ENCODE measurements at places on chromosomes 3 and 15.
A peak's percentile ranks its signal among the peaks of the same experiment; 100 is the strongest.

GRCh38 chr3:28617821-28618220 is 269.2 kb upstream of the AZI2 start:
- no peak for DNase-seq

GRCh38 chr15:62344806-62345539 is 179.9 kb upstream of the C2CD4B start:
- peak; percentile 24 for DNase-seq

- DNase-seq: no peak
Measured at GRCh38 chr15:56886363-56886931, 32.0 kb upstream of the TCF12 start.

DNA sequence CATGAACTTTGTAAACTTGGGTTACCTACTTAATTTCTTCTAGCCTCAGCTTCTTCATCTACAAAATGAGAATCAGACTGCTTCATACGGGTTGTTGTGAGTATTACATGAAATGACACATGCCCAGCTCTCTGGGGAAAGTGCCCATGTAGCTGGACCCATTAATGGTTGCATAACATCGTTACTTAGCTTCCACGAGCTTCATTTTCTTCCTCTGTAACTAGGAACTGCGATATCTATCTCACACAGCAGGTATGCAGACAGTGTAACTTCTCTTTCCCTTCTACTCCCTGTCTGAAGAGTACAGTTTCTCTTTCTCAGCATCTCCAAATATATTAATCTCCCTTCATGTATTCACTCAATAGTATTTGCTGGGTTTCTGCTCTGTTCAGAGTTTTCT is 37.9 kb upstream of the DLG1 start:
- DNase-seq: no peak

- DNase-seq: peak; percentile 60
Measured at GRCh38 chr3:196688349-196688748, 23.7 kb downstream of the CEP19 start.

- no peak for DNase-seq
Measured at GRCh38 chr15:50377867-50378751, 23.1 kb upstream of the GABPB1 start.

DNA sequence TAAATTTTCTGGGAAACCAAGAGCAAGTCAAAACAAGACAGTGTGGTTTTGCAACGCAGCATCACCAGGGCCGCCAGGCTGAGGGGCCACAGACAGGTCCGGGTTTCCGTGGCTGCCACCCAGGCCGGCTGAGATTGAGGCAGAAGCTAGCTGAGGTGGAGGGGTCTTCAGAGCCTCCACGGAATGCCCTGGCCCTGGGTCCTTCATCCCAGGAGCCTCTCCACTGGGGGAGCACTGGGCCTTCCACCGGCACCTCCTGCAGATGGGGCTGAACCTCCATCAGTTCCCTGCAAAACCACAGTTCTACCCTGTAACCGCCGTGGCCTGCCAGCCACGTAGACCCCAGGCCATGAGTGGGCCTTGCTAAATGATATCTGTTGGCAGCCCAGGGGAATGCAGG is 152.7 kb downstream of the CHSY1 start:
- DNase-seq: no peak

DNA sequence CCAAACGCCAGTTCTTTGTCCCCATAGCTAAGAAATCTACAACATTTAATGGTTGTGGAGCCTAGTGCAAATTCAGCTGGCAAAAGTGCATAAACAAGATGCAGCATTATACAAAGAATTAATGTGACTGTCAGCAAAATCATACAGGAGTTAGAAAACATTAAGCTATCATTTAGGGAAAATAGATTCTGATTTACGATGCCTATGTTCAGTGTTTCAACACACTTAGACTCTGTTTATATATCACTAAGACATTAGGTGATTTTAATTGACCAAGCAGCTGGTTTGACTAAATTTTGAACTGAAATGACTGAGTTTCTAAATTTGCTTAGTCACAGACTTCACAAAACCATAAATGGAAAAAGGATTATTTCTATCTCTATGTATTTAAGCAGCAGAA is 1076.8 kb downstream of the TBL1XR1 start:
- no peak for DNase-seq

- DNase-seq: no peak
Measured at GRCh38 chr3:168249205-168249549, 153.5 kb upstream of the GOLIM4 start.

DNA sequence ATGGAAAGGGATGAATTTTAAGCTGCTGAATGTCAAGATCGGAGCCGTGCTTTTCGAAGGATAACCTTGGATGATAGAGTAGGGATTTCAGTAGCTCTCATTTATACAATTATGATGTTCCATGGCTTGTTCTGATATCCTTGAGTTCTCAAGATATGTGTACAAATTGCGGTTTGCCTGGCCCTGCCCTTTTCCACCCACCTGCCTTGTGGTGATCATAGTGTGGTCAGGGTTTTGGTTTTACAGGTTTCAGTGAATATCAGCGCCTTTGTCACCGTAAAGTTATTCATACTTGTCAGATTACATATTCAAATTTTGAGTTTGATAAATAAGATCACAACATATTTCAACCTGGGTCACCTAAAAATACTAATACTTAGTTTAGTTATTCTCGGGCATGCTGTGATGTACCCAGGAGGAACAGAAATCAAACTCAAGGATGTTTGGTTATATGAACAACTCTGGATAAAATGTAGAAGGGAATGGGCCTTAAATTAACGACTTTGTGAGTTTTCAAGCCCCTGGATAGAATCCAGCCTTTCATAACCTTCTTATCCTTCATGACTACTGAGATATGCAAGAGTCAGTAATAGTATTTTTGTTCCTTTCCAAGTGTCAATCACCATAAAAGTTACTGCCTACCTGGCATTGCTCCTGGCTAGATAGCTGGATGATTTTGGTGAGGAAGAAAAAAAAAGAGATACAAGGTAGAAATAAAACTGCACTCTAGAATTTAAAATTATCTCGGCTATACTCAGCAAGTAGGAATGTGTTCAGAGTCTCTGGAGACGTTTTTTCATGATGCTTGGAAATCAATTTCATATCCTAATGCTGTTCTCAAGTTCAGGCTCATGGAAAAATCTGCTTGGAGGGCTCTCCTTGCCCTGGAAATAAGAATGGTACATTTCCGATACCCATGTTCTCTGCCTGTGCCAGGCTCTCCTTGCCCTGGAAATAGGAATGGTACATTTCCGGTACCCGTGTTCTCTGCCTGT is 209.2 kb upstream of the TPRG1 start:
- no peak for DNase-seq

- no peak for DNase-seq
Measured at GRCh38 chr3:151085889-151086483, 522 bp downstream of the MED12L start.

DNA sequence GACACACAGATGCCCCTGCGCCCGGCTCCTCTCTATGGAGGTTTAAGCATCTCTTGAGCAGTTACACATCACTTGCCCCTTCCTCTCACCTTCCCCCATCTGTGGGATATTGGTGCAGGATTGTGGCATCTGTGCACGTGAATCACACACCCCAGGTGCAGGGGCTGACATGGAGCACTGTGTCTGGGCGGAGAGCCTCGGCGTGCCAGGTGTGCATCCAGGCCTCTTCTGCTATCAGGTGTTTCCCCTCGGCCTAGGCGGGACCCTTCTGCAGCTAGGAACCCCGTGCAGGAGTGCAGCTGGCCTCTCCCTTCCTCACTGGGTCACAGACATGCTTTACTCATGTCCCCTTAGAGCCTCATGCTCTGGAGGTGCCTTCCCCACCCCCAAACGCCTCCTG is 33.4 kb upstream of the MUC13 start:
- DNase-seq: no peak

GRCh38 chr15:34976743-34977142 is 7.2 kb upstream of the AQR start:
- no peak for DNase-seq

GRCh38 chr15:43285609-43286037 is 18.9 kb upstream of the TGM5 start:
- peak; percentile 39 for DNase-seq

- no peak for DNase-seq
Measured at GRCh38 chr15:31320022-31320421, 6.6 kb upstream of the KLF13 start.

DNA sequence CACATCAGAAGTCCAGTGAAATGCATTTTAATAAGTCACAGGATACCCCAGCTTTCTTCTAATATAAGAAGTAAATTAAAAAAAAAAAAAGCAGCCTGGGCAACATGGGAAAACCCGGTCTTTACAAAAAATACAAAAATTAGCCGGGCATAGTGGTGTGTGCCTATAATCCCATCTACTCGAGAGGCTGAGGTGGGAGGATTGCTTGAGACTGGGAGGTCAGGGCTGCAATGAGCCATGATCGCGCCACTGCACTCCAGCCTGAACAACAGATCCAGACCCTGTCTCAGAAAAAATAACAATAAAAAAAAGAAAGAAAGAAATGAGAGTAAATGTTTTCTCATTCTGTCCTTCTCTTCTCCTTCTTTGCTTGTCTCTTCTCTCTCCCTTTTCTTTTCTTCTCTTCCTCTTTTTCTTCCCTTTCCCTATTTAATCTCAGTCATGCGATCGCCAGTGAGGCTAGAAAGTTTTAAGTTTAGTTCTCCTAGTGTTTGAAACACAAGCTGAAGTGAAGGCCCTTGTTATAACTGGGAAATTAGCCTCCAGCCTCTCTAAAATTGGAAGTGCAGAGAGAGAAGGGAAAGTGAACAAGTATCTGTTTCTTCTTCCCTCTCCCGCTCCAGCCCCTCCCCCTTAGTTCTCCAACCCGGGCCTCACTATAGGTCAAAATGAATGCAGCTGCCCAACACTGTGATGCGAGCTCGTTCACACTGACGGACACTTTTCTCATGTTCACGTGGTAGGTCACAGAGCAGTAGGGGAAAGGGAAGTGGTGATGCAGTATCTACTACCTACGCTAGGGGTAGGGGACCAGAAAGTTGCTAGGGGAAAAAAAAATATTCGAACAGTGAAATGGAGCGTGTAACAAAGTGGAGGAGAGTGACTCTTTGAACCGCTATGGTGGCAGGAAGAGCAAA is 23.5 kb upstream of the TSC22D2 start:
- no peak for DNase-seq

- DNase-seq: no peak
Measured at GRCh38 chr15:68431037-68431791, 749 bp downstream of the ITGA11 start.
